ENCODE measurements at places on chromosomes 3 and 15. TPM values are rescaled to one million over a fixed set of nuclear protein-coding genes. Genes with fewer than 3 reads are reported as not detected.
A peak's percentile ranks its signal among the peaks of the same experiment; 100 is the strongest.

DPPA2 gene
- total RNA-seq, result not detected

DNA sequence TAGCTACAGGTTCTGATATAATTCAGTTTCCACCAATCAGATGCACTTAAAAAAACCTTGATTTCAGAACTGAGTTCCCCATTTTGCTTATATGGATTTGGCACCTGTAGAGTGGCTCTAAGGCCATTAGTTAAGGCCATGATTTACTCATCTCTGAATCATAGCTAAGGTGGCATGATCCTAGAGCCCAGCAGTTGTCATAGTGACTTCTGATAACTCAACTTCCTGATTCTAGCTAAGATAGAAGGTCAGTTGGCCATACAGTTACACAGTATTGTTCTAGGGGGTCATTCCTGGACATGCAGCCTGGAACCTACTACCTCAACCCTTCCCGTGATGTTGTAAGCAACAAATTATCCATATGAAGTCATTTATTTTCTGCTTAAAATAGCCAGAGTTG lies 15.9 kb upstream of the TMEM87A start:
- no peak for DNase-seq

DNA sequence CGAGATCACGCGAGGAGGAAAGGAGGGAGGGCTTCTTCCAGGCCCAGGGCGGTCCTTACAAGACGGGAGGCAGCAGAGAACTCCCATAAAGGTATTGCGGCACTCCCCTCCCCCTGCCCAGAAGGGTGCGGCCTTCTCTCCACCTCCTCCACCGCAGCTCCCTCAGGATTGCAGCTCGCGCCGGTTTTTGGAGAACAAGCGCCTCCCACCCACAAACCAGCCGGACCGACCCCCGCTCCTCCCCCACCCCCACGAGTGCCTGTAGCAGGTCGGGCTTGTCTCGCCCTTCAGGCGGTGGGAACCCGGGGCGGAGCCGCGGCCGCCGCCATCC lies 1.1 kb upstream of the SETD5 start:
- DNase-seq, result peak; percentile 93

DNA sequence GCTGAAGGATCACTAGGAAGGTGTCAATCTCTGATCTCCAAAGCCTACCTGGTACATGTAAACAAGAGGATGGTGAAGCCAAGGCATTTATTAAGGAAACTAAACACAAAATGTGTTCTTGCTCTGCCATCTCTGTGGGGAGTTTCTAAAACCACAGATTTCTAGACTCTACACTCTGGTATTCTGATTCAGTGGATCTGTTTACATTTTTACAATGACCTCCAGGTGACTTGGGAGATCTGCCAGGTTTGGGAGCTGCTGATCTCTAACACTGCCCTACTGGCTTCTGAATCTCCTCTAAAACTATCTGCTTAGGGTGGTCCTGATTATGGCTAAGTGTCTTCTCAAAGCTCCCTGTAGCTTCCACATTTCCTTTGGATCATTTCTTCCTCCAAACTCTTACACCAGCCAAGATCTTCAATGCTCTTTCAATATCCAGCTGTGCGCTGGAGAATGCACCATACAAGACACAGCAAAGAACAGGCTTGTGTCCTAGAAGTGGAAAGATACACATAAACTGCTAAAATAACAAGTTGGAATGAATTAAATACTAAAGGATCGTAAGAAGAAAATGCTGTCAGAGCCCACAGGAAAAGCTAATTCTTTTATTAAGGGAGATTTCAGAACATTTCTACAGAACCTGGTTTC lies 72.7 kb downstream of the GREM1 start:
- no peak for DNase-seq

DNA sequence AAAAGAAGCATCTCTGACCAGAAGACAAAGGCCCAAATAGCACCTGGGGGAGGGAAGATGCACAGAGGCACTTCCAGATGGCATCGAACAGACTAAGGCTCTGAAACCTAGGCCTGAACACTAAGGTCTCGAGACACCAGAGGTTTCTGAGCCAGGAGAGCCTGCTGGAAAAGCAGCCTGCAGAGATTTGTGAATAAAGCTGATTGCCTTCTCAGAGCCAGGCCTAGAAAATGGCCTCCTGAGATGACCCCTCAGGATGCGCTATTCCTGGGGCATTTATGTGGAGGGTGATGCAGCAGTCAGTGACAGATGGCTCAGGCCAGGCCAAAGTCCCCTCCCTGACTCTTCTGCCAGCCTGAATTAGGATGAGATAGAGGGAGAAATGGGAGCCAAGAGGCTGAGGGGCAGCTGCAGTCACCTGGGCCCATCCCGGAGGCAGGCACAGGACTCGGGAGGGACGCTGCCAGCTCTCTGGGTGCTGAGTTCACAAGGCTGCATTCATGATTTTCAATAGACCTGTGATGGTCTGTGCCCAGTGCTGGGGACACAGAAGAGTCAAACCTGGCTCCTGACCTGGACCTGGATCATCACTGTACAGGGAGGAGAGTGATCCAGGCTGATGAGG lies 6.9 kb downstream of the PRSS50 start:
- peak; percentile 38 for DNase-seq

GRCh38 chr3:17116007-17116600 lies 231.3 kb downstream of the PLCL2 start:
- DNase-seq, result no peak

- DNase-seq, result peak; percentile 33
Measured at GRCh38 chr15:22810853-22811338, 24.5 kb downstream of the NIPA1 start.

GRCh38 chr3:43867436-43868072 lies 176.8 kb downstream of the ABHD5 start:
- no peak for DNase-seq

DNA sequence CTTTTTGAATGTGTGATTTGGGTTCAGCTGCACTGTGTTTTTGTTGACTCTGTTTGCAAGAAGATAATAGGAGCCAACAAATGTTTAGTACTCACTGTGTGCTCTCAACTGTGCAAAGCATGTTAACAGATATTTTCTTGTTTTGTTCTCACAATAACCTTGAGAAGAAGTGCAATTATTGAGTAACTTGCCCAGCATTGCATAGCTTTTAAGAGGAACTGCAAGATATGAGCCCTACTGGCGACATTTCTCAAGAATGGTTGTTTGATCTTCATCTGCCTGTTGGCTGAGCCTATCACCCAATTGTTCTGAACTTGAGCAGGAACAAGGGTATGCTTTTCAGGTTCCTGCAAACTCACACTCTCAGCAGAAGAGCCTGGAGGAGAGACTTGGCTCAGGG lies 43.4 kb upstream of the AGBL1 start:
- DNase-seq, result no peak

CCR2 gene
- total RNA-seq, result 1.3 TPM

DNA sequence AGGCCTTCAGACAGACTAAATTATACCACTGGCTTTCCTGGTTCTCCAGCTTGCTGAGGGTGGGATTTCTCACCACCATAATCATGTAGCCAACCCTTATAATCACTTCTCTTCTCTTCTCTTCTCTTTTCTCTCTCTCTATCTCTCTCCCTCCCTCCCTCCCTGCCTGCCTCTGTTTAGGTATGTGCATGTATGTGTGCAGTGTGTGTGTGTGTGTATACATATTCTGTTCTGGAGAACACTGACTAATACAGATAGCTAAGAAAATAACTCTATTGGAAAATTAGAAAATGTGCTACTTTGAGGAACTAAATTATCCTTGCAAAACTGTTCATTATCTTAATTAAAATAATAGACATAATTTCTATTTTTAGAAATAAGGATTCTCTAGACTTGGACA lies 118.6 kb upstream of the GADL1 start:
- no peak for DNase-seq

- DNase-seq, result no peak
Measured at GRCh38 chr15:48929661-48930060, 34.1 kb downstream of the SHC4 start.

CYP11A1 gene
- total RNA-seq, result 2.5 TPM

TLNRD1 gene
- total RNA-seq, result 7.3 TPM

GRCh38 chr3:34207002-34207401 lies 408.6 kb downstream of the PDCD6IP start:
- DNase-seq, result no peak

DNA sequence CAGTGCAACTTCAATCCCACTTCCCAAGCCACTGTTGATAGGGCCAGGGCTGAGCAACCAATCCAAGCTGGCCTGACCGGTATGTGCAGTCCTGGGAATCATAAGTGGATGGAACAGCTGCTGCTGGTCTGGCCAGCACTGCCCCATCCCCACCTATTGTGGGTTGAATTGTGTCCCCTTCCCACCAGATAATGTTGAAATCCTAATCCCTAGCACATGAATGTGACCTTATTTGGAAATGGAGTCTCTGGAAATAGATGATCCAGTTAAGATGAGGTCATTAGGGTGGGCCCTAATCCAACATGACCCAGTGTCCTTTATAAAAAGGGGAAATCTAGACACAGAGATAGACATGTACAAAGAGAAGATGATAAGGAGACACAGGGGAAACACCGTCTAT lies 13.7 kb upstream of the PDIA5 start:
- DNase-seq, result no peak

- DNase-seq, result no peak
Measured at GRCh38 chr3:130935761-130936492, 42.0 kb downstream of the ATP2C1 start.

GRCh38 chr15:90957031-90957790 lies 2.5 kb downstream of the RCCD1 start:
- DNase-seq, result no peak

DNA sequence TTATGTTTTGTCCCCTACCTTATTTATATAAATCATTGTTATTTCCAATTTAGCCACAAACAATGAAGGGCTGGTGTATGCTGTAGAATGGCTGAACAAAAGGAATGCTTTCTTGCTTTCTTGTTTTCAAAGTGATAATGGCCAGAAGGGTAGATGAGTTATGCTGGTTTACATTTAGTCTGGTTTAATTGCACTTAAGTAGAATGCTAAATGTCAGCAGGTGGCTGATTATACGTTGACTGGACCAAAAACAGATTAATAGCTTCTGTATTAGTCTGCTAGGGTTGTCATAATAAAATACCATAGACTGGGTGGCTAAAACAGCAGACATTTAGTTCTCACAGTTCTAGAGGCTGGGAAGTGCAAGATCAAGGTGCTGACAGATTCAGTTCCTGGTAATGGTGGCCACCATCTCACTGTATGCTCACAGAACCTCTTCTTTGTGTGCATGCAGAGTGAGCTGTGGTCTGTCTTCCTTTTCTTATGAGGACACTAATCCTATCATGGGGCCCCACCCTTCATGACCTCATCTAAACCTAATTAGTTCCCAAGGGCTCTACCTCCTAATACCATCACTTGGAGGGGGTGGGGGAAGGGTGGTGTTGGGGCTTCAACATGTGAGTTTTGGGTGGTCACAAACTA lies 17.1 kb upstream of the XIRP1 start:
- no peak for DNase-seq

- DNase-seq, result no peak
Measured at GRCh38 chr15:67474405-67475110, 46.4 kb upstream of the C15orf61 start.

- no peak for DNase-seq
Measured at GRCh38 chr15:89812011-89812846, 2.4 kb downstream of the ANPEP start.

- no peak for DNase-seq
Measured at GRCh38 chr3:197380786-197381185, 82.4 kb upstream of the DLG1 start.

DNA sequence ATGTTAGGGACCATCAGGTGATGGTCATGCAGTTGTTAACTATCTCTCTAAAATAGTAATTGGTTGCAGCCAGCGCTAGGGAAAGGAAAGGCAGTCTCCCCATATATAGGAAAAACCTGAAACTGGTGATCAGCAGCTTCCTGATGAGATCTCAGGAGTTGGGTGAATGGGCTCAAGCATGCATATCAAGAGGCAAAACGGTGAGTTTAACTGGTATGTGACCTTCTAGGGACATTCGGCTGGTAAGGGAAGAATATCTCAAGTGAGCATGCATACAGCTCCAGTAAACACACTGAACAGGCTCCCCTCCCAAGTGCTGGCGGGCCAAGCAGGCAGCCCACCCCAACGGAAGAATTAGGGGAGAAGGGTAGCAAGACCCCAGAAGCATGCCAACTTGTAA lies 49.3 kb upstream of the ROBO2 start:
- DNase-seq, result no peak

GRCh38 chr3:108008106-108008505 lies 82.7 kb downstream of the CD47 start:
- DNase-seq, result no peak

- DNase-seq, result no peak
Measured at GRCh38 chr3:172938788-172939187, 188.3 kb downstream of the ECT2 start.

HHATL gene
- total RNA-seq, result 505 TPM

GRCh38 chr15:58495891-58496408 lies 64.2 kb downstream of the LIPC start:
- DNase-seq, result no peak

Data from cardiac septum (tissue), 1 donor.